ENCODE measurements at places on chromosomes 6 and 20.

GRCh38 chr6:157763129-157763903 is 59.7 kb upstream of the SNX9 start:
- DNase-seq = no peak

DNA sequence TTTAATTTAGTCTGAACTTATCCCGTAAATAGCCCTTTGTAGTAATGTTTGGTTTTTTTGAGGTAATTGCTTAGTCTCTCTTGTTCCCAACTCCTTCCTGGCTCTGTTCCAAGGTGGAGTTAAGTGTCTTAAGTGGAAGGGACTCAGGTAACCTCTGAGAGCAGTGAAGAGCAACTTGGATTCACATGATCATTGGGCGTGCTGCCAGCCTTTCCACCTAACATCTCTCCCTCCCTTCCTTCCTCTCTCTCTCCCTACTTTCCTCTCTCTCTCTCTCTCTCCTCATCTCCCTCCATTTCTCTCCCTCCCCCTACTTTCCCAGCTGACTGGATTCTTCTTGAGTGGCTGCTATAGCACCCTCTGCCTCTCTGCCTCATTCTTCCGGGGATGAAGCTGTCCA is 232.9 kb upstream of the SASH1 start:
- no peak for DNase-seq

DNA sequence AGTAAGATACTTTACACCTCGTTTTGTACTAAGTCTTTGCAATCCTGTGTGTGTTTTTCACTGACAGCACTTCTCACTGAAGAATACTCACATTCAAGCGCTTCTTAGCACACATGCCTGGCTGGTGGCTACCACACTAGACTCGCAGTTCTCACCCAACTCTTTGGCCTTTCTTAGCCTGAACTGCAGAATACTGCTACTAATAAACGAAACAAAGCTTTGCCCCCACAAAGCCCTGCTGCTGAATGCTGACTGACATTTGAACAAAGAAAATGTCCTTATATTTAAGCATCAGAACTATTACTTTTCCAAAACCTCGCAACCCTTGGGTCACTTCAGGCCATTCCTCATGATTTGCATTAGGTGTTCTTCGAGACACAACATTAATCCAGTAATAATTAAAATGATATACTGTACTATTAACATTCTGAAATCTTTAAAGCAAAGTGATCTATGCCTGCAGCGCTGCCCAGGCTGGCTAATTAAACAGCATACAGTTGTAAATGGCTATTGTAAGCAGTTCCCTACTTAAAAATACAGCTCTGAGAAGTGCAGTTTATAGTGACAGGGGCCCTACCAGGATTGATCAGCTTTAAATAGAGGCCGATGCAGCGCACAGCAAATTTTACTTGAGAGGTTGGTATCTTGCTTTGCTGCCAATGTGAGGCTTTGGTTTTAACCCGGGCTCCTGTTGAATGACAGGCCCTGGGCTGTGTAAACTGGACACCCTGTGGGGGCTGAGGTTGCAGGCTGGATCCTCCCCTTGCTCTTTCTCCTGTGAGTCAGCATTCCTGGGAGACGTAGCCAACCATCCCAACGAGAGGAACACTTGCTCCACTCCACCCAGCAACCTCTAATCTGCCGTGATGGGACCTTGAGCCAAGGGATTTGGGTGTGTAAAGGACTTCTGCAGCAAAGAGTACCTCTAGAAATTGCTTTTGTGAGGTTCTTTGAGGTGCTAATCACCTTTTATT is 899.0 kb downstream of the TFAP2A start:
- DNase-seq = no peak

- no peak for DNase-seq
Observed at GRCh38 chr6:73086726-73087125, 138.6 kb downstream of the KHDC1L start.

DNA sequence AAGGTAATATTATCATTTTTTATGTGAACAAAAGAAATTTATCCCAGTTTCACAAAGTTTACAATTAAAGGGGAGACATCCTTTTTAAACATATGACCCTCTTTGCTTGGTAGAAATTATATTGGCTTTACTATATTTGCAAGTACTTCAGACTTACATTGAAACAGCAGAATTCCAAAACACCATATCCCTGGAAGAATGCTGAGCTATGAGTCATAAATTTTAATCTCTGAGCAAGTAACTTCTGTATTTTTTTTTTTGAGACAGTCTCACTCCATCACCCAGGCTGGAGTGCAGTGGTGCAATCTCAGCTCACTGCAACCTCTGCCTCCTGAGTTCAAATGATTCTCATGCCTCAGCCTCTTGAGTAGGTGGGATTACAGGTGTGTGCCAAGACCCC is 240.4 kb downstream of the TBC1D32 start:
- no peak for DNase-seq

GRCh38 chr6:37556881-37557644 is 57.4 kb upstream of the CCDC167 start:
- DNase-seq = no peak

- no peak for DNase-seq
Observed at GRCh38 chr20:45407783-45408645, at the start of gene DBNDD2. Gene DBNDD2 (plus strand): TSS chr20:45408289. CDS start chr20:45408468, 179 bp downstream.

GRCh38 chr20:13321416-13321815 is 100.3 kb downstream of the ISM1 start:
- DNase-seq = no peak

GRCh38 chr6:27168586-27169443 is 78.7 kb upstream of the PRSS16 start:
- DNase-seq = no peak

DNA sequence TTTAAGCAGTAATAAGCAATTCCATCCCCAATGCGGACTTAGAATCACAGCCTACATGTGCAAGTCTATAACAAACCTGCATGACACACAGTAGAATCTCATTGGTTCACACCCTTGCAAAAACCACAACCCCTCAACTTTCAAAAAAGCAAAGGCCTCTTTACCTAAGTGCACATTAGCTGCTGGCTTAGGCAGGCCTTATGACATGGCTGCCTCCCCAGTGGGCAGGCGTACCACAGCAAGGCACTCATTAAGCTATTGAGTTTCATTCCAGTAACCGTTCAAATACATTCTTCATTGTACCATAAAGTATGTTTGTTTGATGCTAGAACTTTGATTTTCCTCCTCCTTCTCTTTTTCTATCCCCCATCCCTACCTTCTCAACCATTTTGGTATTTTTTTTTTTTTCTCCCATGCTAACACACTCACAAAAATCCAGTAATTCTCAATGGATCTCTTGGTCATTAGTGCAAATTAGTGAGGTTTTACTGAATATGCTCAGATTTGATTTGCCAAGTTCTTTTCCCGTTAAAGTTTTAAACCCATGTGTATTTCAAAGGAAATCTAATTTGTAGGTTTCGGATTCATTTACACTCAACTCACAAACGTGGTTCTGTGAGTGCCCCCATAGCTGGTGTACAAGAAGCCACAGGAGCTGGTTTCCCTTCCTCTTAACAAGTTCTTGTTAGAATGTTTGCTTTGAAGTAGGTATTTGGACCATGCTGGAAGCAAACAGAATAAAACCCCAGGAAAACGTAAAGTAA is 460.4 kb upstream of the RUNX2 start:
- DNase-seq = no peak

GRCh38 chr20:45350217-45350616 is 2.0 kb upstream of the SDC4 start:
- DNase-seq = no peak

DNA sequence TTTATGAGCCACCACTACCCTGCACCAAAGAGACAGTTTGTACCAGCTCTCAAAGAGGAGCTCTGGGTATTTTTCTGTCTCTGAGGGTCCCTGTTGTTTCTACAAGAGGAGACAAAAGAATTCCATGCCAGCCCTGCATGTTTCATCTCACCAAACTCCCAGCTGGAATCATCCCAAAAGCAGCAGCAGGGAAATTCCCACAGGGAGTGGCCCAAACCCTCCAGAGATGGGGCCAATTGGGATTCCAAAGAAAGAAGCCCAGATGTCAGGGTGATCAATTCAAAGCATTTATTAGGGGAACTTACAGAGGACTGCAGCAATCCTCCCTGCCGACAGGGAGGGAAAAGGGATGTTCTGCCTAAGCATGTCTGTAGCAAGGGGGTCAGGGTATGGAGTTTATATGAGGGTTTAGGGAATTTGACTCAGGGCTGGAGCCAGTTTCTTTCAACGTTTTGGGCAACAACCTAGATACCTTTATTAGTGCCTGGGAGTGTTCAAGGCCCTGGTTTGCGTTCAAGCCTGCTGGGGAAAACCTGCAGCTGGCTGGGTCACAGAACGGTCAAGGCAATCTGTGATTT is 47.2 kb downstream of the MUC22 start:
- no peak for DNase-seq

DNA sequence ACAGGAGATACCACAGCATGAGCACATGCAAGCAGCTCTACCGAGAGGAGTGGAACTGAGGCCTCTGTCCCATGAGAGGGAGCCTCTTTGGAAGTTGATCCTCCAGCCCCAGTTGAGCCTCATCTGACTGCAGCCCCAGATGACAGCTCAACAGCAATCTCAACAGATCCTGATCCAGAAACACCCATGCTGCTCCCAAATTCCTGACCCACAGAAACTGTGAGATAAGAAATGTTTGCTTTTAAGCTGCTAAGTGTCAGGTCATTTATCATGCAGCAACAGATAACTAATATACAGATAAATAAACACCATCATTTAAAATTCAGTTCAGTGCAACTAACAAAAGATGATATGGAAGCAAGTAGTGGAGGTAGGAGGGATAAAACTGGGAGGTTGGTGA is 4.8 kb upstream of the ARFGEF2 start:
- no peak for DNase-seq

DNA sequence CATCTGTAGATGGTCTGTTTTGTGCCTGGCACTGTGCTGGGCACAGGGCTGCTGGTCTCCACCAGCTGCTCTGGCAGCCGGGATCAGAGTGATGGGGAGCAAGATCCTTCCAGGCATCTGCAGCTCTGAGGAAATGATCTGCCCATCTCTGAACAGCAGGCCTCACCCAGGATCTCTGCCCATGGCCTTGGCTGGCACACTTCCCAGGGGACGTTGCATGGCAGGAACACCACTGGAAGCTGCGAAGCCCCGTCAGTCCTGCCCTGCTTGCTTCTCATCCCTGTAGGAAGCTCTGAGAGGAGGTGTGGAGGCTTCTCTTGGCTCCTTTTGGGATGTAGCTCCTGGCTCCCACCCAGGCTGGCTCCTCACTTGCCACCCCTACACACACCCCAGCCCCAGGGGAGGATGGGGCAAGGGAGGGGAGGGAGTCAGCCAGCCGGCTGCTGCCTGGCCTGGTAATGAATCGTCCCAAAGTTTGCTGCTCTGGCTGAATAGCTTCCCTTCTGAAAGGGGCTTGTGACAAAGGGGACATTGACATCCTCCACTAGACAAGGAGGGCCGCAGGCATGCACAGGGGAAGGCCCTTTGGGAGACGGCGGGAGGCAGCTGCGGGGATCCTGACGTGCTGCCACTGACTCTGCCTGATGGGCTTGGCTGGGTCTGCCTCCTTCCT is 108.9 kb downstream of the VEGFA start:
- DNase-seq = no peak

- DNase-seq = peak; percentile 24
Observed at GRCh38 chr20:50464026-50464724, 46.0 kb upstream of the PTPN1 start.

GRCh38 chr6:137361701-137362100 is 132.5 kb downstream of the OLIG3 start:
- DNase-seq = no peak

- no peak for DNase-seq
Observed at GRCh38 chr6:169859978-169860703, 108.7 kb downstream of the ERMARD start.
